ENCODE measurements at places on chromosomes 3 and 15. TPM values are rescaled to one million over a fixed set of nuclear protein-coding genes. Genes with fewer than 3 reads are reported as not detected.

The ACOX2 gene
- 25.4 TPM for polyA plus RNA-seq

The PDZRN3 gene
- polyA plus RNA-seq = 79.7 TPM

The HTR3E gene
- not detected for polyA plus RNA-seq

The USP50 gene
- polyA plus RNA-seq = not detected

The EHHADH gene
- polyA plus RNA-seq = 2.1 TPM

The GRM2 gene
- 0.24 TPM for polyA plus RNA-seq

The NR2F2 gene
- polyA plus RNA-seq = 230 TPM

The CYP1A2 gene
- not detected for polyA plus RNA-seq

The CCR2 gene
- 6.0 TPM for polyA plus RNA-seq

The NOX5 gene
- 1.1 TPM for polyA plus RNA-seq

The NME9 gene
- 0.23 TPM for polyA plus RNA-seq

The RTP1 gene
- not detected for polyA plus RNA-seq

- no peak for DNase-seq
Measured at GRCh38 chr15:66403323-66403722, 16.6 kb downstream of the MAP2K1 start.

DNA sequence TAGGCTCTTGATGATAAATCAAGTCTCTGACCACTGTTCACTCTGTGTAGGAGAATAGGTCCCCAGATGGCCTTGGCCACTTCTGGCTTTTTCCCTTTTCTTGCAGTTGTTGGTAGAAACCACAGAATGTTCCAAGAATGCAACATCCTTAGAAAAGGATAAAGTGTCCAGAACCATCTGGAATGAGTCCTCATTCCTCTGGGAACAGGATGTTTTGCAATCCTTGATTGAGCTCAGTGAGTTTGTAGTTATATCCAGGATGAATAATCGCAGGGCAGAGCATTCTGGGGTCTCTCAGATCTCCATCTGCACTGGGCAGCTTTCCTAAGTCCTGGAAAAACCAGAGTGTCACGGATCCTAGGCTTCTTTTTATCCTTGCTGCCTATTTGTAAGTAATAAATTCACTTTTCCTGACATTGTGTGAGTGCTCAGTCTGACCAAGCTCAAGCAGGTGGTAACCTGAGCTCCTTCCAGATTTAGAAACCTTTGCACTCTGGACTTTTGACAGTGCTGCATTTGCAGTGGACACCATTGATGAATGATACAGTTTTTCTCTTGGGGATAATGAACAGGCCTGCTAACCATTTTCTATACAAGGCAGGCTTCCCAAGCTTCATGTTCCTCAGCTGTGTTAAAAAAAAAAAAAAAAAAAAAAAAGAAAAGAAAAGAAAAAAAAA, 1028.6 kb downstream of the OTOL1 start:
- DNase-seq = no peak

GRCh38 chr3:115947325-115947724, 324.0 kb downstream of the GAP43 start:
- no peak for DNase-seq

DNA sequence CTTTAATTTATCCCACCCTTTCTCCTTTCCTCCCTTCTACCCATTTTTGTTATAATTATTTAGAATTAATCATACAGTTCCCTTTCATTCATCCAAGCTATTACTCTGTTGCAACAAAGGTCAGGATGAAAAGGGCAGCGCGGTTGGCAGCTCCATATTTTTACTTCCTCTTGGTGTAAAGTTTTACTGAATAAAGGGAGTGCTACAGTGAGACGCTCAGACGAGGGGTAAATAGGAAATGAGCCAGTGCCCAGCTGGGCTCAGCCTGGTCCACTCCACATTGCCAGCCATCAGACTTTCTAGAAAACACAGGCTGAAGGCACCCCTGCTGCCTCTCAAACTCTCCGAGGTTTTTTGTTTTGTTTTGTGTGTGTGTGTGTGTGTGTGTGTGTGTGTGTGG, 21.9 kb upstream of the ZBTB38 start:
- DNase-seq = no peak

- no peak for DNase-seq
Measured at GRCh38 chr15:44598892-44599291, 61.9 kb downstream of the EIF3J start.

- no peak for DNase-seq
Measured at GRCh38 chr3:138260611-138261010, 69.0 kb downstream of the NME9 start.

GRCh38 chr3:188220988-188221818, 67.2 kb downstream of the LPP start:
- no peak for DNase-seq

GRCh38 chr15:64355348-64355943, 527 bp downstream of the CSNK1G1 start:
- DNase-seq = no peak

GRCh38 chr3:192833177-192833890, 84.3 kb downstream of the MB21D2 start:
- DNase-seq = no peak

DNA sequence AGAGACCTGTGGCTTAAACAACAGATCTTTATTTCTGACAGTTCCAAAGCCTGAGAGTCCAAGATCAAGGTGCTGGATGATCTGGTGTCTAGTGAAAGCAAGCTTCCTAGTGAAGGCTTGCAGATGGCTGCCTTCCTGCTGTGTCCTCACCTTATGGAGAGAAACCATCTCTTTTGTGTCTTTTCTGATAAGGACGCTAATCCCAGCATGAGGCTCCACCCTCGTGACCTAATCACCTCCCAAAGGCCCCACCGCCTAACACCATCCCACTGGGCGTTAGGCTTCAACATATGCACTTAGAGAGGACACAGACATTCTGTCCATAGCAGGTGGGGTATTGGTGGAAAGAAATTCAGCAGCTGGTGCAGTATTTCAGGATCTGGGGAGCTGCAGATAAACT, 19.8 kb upstream of the LYSMD4 start:
- DNase-seq = no peak

DNA sequence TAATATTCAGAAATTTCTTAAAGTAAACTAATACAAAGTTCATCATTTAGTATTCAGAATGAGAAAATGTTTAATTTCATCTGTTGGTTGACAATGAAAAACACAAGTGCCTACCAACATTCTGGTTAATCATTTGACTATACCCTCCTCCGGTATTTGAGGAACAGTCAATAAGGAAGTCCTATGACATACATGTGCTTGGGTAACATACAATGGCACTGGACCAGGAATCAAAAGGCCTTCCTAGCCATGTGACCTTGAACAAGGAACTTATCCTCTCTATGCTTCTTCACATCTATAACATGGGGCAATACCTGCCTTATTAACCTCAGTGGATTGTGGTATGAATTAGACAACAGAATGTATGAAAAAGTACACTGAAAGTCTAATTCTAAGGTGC, 65.8 kb downstream of the ZNF280D start:
- no peak for DNase-seq

DNA sequence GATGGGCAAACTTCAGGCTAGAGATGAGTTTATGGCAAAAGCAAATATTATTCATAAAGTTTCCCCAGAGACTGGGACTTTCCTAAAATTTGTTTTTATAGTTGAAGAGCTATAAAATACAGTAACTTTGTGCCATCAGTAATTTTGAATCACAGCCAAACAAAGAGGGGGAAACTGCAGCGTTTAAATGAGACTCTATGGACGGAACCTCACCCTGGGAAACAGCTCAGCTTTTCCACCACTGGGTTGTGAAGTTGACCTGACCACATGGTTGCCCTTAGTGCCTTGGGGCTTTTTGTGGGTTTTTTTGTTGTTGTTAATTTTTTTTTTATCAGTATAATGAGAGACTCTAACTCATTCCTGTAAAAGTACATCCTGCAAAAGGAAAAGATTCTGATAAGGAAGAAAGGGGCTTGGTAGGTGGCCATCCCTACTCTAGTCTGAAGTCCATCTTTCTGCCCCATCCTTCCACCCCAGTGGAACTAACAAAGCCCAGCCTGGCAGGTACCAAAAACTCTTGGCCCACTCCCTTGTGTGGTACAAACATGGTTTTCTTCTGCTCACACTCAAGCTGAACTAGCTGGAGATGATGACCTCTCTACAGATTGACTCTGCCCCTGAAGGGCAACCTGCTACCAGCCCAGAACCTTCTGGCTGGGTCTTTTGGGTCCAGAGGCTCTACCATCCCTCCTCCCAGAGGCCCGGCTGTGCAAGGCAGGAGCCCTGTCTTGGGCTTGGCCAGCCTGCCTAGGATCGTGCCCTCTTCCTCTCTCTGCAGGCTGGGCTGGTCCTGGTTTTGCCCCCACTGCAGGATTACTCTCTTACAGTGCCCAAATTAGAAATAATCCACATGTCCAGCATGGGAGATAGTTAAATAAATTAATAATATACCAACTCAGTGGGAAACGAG, 41.2 kb downstream of the RLBP1 start:
- no peak for DNase-seq

GRCh38 chr3:187027531-187028278, 97.4 kb downstream of the ST6GAL1 start:
- DNase-seq = no peak

GRCh38 chr3:100263583-100263982, 2.8 kb downstream of the TBC1D23 start:
- DNase-seq = no peak

- no peak for DNase-seq
Measured at GRCh38 chr3:188927971-188928370, 243.8 kb upstream of the TPRG1 start.

DNA sequence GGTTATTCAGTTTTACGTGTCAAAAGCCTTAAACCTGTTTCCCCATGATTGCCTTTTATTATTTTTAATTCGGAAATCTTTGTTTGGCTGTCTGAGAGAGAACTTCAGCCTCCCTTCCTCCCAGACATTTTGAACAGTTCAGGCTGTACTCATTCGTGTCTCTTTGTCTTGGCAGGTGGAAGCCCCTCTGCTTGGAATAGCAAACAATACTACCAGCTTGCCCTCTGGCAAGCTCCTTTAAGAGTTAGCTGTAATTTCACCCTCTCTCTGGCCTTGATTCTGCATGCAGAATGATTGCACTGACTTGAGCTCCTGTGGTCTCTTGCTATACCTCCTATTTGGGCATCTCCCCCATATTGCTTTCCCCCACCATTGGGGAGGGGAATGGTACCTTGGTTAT, 11.7 kb downstream of the IGF1R start:
- no peak for DNase-seq

DNA sequence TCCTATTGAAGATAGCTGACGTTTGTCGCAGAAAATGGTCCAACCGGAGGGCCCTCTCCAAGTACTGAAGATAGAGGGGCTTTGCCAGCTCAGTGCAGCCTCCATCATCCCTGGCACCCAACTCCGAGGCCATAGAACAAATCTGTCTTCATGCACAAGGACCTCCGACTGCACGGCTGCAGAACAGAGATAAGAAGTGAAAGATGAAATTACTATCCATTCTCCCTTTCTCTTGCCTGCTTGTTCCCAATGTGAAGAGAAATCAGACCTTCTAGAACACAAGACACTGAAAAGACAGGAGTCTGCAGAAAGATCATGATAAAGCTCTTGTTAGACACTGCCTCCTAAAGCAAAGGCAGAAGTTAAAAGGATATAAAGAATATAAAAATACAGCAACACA, 19.9 kb downstream of the INO80 start:
- no peak for DNase-seq

- no peak for DNase-seq
Measured at GRCh38 chr15:90559119-90559518, 29.4 kb downstream of the CRTC3 start.

- no peak for DNase-seq
Measured at GRCh38 chr3:136883967-136884720, 22.1 kb downstream of the NCK1 start.

GRCh38 chr15:68638953-68639515, 60.2 kb downstream of the CORO2B start:
- no peak for DNase-seq

DNA sequence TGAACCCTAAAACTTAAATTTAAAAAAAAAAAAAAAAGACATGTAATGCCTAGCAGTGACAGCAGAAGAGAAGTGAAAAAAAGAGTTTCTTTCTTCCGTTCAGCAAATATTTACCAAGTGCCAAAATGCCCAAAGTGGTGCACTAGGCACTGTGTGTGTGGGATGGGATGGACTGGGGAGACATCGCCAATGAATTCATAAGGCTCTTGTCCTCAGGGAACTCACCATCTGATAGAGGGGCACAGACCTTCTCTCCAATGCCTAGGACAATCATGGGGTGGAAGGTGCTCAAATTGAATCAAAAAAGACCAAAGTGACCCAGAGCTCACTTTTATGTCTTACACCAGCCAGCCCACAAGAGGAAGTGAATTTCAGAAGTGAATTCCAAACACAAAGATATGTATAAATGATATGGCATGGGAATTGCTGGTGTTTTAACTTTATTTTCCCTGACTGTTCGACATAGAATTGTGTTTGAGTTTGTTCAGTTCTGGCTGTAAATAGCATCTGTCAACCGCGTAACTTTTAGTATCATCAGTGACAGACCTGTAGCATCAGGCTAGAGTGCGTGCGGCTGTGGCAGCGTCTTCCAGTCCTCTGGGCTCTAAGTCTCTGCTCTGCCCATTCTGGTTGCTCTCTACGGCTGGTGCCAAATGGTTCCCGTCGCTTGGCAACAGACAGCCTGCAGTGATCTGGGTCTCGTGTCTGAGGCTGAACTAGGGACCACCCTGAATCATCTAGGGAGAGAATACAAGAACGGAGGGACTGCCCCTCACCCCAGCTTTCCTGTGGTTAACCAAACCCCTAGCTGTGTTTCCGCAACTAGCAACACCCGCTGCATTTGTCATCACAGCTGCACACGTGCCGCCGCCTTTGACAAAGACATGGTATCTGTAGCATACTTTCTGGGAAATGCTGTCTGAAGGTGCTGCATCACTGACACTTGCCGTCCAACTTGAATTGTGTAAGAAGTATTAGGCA, 154.0 kb upstream of the THBS1 start:
- no peak for DNase-seq

DNA sequence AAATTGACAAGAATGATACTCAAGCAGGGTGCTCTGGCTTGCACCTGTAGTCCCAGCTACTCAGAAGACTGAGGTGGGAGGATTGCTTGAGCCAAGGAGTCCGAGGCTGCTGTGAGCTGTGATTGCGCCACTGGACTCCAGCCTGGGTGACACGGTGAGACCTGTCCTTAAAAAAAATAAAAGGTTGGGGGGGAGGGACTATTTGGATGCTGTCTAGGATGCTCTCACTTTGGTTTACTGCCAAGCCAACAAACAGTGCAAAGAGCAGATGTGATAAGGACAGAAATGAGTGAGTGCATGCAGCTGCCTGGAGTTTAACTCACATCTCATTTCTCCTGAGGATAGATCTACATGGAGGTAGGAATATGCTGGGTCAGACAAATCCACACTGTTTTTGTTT, 130.0 kb downstream of the FRMD4B start:
- no peak for DNase-seq

All from ovary (tissue), 10 donors.